Stromal cell of bone marrow (primary cell): ENCODE measurements at places on chromosomes 1 and 21.

GRCh38 chr1:156725683-156726280 is 2.5 kb upstream of the METTL25B start:
- DNase-seq, result peak; percentile 84

DNA sequence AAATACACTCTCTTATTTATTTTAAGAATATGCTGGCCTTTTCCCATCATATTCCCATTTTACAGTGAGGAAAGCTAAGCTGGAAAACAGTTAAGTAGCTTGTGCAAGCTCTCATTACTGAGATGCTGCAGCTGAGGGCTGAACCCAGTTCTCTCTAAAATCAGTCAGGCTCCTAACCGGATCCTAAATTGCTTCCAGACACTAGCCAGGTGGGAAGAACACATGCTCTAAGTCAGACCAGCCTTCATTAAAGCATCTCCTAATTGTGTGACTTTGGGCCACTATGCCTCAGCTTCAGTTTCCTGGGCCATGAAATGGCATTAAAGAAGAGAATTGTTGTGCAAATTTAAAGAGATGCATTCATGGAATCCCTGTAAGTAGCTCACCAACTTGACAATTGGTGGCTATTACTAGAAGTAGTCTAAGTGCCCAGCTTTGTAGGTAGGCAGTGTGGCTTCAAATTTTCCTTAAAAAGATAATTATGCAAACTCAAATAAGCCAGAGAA is 228.4 kb downstream of the DAB1 start:
- DNase-seq, result no peak

DNA sequence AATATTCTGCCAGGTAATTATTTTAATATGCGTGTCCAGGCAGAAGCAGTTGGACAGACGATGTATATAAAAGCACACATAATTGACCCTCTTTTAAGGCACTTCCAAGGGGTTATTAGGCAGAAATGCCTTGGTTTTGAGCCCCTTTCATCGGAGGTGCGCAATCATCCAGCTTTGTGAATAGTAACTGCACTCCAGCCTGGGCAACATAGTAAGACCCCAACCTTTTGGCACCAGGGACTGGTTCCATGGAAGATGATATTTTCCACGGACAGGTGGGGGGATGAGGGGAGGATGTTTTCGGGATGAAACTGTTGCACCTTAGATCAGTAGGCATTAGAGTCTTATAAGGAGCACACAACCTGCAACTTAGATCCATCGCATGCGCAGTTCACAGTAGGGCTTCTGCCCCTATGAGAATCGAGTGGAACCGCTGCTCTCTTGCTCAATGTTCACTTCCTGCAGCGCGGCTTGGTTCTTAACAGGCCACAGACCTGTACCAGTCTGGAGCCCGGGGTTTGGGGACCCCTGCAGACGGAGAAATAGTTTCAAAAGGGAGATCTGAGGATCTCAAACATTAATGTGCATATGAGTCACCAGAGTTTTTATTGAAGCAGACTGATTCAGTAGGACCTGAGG is 1.8 kb upstream of the MCOLN2 start:
- DNase-seq, result no peak

DNA sequence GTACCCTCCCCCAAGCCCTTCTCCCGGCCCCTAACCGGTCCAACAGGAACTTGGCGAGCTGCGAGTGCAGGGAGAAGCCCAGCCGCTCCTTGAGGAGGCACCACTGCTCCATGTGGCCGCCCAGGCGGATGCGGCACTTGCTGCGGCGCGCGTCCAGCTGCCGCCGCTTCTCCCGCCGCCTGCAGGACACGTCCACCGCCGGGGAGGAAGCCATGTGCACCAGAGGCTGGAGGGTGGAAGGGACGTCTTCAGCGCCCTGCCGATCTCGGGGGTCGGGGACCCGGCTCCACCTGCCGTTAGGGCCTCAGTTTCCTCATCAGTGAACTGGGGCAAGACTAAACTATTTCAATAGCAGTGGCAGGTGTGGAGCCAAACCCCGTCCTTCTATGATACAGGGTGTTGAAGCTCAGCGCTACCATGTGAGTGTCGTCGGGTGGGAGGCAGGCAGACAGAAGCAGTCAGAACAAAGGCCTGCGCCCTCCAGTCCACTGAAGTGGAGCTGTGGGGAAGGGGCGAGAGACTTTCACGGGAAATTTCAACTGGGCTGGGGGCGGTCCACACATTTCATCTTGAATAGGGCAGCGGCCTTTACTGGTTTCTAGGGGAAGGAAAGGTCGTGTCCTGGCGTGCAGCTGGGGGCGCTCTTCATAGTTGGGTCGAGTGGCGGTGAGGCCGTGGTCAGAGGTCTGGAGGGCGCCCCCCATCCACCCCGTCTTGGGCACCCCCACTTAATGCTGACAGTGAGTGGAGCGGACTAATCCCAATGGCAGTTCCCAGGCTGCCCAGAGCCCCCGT is 592 bp downstream of the ZNF692 start:
- DNase-seq, result peak; percentile 33

- DNase-seq, result peak; percentile 76
These were observed 7.3 kb downstream of the SYNC start for GRCh38 chr1:32695098-32695904.
